Breast epithelium (tissue), 4 donors: ENCODE measurements at places on chromosomes 2 and 18. TPM values are rescaled to one million over a fixed set of nuclear protein-coding genes. Genes with fewer than 3 reads are reported as not detected.

The DYSF gene
- 4.8 TPM for total RNA-seq

The MPP4 gene
- not detected for total RNA-seq

The LYPD6B gene
- 21.0 TPM for total RNA-seq

The STARD6 gene
- total RNA-seq, result not detected

The PRSS56 gene
- not detected for total RNA-seq

The NT5DC4 gene
- total RNA-seq, result not detected

The PFN4 gene
- total RNA-seq, result not detected

The VIL1 gene
- under 0.01 TPM for total RNA-seq

The ATP8B1 gene
- 5.1 TPM for total RNA-seq

The CCDC141 gene
- total RNA-seq, result 1.3 TPM

The EFR3B gene
- total RNA-seq, result 0.73 TPM

The C2orf66 gene
- not detected for total RNA-seq

The PTPRN gene
- 0.33 TPM for total RNA-seq

The CXCR1 gene
- total RNA-seq, result not detected

The PLEKHA3 gene
- 9.8 TPM for total RNA-seq

The SERPINB12 gene
- total RNA-seq, result not detected

The RHOB gene
- 643 TPM for total RNA-seq

The CHRND gene
- total RNA-seq, result not detected

The CYTIP gene
- 11.5 TPM for total RNA-seq

The TMEM131 gene
- 41.3 TPM for total RNA-seq

The SPP2 gene
- total RNA-seq, result not detected

The PPIG gene
- total RNA-seq, result 67.9 TPM

The DARS1 gene
- 86.7 TPM for total RNA-seq

The CIB4 gene
- not detected for total RNA-seq

The SEPTIN2 gene
- total RNA-seq, result 298 TPM

The CROCC2 gene
- total RNA-seq, result not detected

The ABCG5 gene
- not detected for total RNA-seq
